ENCODE measurements at places on chromosomes 1 and 21.
A peak's percentile ranks its signal among the peaks of the same experiment; 100 is the strongest.

- DNase-seq = no peak
Observed at GRCh38 chr1:228236744-228237143, 28.9 kb downstream of the OBSCN start.

DNA sequence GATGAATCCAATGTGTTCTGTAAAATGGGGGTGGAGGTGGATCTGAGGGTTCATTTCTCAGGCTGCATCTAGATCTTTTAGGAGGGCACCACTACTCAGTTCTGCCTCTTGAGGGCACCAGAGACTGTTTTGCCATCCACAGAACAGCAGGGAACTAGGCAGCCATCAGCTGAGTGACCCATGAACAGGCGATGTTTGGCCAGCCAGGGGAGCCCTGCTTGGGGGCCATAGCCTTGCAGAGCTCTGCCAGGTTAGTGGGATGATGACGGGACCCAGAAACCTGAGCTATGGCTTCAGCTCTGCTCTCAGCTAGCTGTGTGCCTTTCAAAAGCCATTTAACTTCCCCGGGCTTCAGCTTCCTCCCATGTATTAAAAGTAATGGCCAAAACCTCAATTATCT, 13.4 kb upstream of the NOS1AP start:
- peak; percentile 44 for DNase-seq

GRCh38 chr1:3336641-3337630, 117.5 kb upstream of the ARHGEF16 start:
- DNase-seq = no peak

DNA sequence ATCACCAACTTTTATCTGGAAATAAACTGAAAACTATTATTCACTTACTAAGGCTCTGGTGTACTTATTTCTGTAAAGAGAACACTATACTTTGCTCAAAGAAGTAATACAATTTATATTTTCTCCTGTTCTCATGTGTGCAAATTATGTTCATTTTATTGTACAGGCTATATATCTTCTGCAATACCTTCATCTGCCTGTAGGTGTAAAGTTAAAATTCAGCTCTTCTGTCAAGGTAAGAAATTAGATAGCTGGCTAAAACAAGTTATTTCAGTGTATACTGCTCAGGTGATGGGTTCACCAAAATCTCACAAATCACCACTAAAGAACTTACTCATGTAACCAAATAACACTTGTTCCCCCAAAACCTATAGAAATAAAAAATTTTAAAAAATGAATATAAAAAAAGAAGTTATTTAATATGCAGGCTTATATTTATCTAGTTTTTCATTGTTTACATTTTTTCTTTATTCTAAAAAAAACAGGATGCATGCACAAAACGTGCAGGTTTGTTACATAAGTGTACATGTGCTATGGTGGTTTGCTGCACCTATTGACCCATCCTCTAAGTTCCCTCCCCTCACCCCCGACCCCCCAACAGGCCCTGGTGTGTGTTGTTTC, 81.5 kb downstream of the PTGER3 start:
- DNase-seq = no peak

DNA sequence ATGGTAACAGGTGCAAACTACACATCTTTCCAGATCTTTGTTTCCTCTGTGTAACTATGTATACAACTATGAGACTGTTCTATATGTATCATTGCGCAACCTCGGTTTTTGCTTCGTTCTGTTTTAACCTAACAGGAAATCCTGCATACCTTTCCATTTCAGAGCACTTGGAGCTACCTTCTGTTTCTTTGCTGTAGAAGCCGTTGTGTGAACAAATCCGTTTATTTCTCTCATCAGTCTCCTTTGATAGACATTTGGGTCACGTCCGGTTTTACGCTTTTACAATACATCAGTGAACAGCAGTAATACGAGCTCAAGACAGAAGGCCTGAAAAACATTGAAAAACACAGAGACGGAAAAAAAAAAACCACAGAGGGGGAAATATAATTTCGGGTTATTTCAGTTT, 10.5 kb downstream of the ATP5IF1 start:
- no peak for DNase-seq

GRCh38 chr1:159743651-159744410, 29.4 kb upstream of the CRP start:
- DNase-seq = no peak

- no peak for DNase-seq
Observed at GRCh38 chr1:53430779-53431178, 28.4 kb upstream of the DMRTB1 start.

- no peak for DNase-seq
Observed at GRCh38 chr21:39533545-39534380, 79.0 kb upstream of the B3GALT5 start.

DNA sequence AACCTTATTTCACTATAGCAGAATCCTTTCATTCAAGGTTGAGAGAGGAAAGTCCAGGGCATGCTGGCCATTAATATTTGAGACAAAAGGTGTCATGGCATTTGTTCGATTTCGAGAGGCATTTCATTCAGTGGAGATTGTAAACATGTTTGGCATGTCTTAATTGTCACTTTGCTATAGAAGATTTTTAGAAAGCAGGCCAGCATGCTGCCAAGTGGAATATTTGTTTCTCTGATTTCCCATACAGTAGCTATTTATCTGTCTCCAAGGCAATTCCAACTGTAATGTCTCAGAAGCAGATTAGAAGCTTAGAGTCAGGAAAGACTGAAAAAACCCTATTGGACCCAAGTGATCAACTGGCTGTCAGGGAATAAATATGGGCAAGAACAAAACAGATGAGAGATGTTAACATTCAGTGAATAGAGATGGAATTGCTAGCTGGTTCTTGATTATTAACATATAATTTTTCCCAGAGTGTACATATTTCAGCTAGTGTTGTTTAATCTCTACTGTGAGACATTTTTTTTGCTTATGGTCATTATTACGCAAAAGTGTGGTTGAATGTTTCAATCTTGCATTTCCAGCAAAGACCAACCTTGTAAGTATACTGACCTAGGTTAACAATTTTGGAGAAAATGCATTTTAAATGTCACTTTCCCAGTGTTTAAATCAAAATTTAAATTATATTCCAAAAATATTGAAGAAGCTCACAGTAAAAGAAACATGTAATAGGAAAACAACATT, 174.6 kb downstream of the KCNK2 start:
- no peak for DNase-seq

DNA sequence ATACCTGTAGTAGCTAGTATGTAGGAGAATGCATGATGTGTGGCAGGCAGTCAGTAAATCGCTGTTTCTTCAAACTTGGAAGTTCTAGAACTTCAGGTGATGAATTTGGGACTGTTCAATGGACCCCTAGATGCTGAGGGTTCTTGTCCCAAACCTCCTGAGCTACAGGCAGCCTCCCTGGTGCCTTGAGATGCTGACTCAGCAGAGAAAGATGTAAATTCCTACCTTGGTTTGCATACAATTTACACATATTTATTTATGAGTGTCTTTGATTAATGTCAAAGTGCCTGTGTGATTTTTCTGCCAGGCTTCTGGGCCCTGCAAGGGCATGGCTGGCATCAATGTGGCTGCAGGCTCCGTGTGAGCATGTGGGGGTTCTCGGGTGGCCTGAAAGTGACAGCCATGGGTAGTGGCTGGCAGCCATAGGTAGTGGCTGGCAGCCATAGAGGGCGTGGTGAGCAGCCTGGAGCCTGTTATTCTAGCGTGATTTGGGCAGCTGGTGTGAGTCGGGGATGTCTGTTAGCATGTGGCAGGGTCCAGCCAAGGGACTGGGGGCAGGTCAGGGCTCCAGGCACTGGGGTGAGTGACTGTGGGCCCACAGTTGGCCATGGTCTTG, 13.2 kb upstream of the POU3F1 start:
- no peak for DNase-seq

DNA sequence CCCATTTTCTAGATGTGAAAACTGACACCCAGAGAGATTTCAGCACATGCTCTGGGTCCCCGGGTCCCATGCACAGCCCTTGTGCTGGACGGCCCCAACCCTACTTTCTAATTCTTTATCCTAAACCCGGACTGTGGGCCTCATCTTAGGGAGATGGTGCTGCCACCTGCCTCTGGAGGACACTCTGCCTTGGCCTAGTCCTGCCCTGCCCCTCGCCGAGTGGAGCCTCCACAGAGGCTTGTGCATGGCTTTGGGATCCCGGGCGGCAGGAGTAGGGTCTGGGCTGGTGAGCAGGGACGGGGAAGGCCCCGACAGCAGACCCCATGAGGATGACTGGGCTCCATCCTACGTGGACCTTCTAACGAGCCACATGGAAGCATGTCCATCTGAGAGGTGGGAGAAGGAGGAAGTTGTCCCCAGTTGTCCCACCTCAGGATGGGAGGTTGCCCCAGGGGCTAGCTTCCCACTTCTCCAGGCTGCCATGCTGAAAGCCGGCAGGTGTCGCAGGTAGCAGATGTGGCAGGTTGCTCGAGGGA, 12.4 kb downstream of the MX2 start:
- no peak for DNase-seq

GRCh38 chr1:16900751-16901150, 5.0 kb downstream of the RNU1-2 start:
- DNase-seq = no peak

DNA sequence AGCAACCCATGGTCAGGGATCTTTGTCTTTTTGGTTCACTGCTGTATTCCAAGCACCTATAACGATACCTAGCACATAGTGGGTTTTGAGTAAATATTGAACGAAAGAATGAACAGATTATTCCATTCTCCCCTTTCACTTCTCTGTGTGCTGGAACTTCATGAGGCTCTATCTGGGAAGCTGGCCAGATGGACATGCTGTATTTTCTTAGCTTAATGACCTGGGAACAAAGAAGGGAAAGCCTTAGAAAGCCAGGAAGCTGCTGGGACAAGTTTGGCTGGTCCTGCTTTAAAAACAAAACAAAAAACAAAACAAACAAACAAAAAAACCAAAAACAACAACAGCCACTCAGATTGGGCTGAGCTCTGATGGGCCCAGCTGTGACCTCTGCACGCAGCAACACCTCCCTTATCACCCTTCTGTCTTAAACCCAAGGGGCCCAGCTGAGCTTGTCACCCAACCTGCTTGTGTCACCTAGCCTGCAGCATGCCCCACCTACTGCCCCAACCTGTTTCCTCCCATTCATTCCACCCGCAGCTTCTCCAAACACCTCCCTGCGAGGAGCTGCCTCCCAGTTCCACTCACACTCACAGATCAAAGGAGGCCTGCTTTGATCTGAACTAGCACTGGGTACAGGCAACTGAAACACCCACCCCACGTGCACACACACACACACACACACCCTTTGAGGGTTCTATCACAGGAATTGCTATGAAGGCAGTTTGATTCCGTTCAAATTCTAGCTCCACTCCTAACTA, 37.1 kb downstream of the SLC30A1 start:
- no peak for DNase-seq

GRCh38 chr1:154456631-154457030, 45.4 kb upstream of the TDRD10 start:
- DNase-seq = no peak

DNA sequence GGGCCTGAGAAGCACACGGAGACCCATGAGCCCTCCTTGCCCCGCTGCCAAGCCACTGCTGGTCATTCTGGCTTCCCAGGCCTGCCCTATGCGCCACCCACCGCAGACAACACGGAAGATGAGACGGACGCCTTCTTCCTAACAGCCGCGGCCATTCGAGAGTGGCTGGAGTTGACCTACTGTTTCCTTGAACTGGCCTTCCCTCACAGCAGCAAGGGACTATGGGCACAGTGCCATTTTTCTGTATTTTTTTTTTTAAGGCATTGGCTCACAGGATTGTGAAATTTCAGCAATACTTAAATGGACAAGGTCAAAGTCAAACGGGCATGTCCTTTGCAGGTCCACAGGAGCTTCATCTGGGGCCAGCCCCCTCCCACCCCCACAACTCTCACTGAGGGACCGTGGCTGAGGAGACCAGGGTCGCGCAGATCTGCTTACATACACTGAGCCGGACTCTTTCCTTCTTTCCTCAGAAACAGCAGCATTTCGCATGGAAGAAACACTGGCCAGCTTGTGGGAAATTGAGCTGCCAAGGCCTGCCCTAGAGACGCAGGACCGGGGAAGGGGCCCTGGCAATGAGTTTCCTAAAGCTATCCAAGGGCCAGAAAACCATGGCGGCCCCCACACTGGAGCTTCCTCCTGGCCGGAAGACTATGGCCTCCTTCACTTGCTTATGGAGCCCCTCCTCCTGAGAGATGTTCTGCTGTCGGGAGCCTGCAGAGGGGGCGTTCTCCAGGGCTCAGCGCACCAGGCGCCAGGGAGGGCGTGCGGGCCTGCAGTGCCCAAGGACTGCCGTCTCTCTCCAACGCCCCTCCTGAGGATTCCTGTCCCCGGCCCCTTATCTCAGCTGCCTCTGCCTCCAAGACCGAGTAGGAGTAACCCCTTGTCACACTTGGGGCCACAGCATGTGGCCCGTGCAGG, 98.9 kb downstream of the PGBD5 start:
- DNase-seq = no peak

GRCh38 chr1:903305-903704, 20.4 kb upstream of the SAMD11 start:
- DNase-seq = no peak

DNA sequence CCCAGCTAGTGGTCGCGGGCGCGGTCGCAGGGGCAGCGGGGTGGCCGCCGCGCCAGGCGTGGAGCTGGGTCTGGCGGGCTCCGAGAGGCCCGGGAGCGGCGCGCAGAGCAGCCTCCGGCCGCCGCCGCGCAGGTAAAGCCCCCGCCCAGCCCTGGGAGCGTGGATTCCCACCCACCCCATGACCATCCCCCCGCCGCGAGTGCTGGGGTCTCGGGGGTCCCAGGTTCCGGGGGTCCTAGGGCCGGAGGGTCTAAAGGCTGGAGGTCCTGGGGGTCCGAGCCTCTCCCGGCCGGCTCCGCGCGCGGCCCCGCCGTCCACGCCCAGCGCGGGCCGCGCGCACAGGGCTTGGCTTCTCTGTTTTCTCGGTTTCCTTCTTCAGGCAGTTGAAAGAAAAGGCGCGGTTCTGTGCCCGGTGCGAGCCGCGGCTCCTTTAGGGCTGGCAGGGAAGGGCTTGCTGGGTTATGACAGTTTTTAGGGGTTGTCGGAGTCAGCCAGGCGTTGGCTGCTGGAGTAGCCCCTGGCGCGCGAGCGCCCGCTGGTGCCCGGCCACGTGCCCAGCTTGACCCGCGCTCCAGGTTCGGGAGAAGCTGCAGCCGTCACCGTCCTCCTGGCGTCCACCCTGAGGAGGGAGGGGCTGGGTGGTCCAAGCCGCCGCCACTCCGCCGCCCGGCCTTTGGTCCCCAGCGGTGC, 359 bp downstream of the LRRC3 start:
- no peak for DNase-seq

DNA sequence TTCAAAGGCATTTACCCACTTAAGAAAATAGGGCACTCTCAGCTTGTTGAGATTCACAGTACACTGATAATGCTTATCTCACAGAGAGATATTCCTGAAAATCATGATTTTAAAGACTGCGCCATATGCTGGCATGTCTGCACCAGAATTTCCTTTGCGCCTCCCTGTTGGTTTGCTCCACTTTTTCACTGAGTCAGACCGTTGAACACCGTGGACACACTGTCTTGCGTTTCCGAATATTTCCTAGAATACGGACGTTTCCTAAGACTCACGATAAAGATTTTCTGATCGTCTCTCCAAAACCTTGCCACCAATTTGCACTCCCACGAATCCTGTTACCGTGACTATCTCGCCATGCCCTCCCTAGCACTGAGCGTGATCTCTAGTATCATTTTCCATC, 497 bp upstream of the C1orf115 start:
- no peak for DNase-seq
